ENCODE measurements at places on chromosomes 4 and X.

DNA sequence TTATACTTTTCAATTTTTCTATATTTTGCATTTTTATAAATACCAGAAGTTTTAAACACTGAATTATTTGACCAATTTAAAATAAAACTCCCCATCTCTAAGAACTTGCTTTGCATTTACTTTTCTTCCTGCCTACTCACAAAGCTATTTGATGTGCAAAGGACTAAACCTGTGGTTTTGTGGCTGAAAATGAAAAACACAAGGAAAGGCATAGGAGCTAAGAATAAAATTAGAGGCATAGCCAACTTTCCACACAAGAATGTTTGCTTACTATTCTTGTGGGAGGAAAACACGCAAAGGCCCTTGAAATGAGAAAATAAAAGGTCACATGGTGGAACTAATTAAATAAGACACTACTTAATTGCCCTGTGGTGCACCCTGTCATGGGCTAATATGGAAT is 221.2 kb downstream of the KLHL13 start:
- no peak for DNase-seq

- no peak for DNase-seq
Observed at GRCh38 chr4:14157262-14157661, 529.7 kb upstream of the BOD1L1 start.

GRCh38 chr4:187010052-187010451 is 286.4 kb upstream of the FAT1 start:
- DNase-seq = no peak

- no peak for DNase-seq
Observed at GRCh38 chr4:86401826-86402225, 42.0 kb upstream of the MAPK10 start.

DNA sequence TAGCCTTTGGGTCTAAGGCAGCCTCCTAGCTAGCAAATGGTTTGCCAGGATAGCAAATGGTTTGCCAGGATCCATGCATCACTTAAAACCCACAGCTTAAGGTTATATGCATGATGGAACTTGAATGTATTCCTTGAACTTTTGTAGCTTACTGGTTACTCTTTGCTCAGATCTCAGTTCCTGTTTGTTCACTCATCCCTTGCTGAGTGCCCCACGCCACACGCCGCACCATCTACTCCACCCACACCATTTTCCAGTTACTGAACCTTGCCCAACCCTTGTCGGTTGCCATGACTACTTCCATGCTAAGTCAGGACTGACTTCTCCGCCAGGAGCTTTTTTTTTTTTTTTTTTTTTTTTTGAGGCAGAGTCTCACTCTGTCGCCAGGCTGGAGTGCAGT is 29.5 kb upstream of the XIAP start:
- DNase-seq = peak; percentile 20

DNA sequence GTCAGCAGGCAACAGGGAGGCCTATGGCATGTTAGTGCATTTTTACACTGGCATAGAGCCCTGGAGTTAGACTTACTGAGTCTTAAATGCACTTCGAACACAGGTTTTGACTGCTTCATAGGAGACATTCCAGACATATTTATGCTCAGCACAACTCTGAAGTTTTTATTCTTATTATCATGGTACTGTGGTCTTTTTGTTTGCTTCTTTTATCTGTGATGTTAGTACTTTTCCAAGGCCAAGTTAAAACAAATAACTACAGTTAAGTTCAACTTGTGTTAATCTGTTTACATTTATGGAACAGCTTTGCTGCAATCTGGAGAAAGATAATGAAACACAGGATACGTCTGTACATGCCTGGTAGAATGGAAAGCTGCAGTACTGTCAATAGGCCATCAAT is 76.5 kb downstream of the COL4A5 start:
- DNase-seq = no peak

GRCh38 chrX:29652484-29652883 is 562.9 kb upstream of the MAGEB2 start:
- DNase-seq = no peak

- DNase-seq = no peak
Observed at GRCh38 chrX:9845578-9845952, 59.3 kb downstream of the SHROOM2 start.

DNA sequence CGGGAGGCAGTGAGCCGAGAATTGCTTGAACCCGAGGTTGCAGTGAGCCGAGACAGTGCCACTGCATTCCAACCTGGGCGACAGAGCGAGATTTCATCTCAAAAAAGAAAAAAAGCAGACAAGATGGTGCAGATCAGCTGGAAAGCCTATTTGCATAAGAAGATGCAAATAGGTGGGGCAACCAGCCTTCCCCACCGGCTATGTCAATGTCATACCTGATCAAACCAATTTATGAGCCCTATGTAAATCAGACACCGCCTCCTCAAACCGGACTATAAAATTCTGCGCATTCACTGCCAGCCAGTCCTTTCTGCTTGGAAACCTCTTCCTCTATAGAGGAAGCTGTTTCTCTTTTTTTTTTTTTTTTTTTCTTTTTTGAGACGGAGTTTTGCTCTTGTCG is 64.5 kb upstream of the CHRNA9 start:
- no peak for DNase-seq

- no peak for DNase-seq
Observed at GRCh38 chr4:141921293-141921692, 284.9 kb downstream of the IL15 start.

GRCh38 chr4:123024710-123025109 is 102.3 kb upstream of the NUDT6 start:
- no peak for DNase-seq

- DNase-seq = no peak
Observed at GRCh38 chr4:3522326-3522640, 9.9 kb downstream of the LRPAP1 start.

DNA sequence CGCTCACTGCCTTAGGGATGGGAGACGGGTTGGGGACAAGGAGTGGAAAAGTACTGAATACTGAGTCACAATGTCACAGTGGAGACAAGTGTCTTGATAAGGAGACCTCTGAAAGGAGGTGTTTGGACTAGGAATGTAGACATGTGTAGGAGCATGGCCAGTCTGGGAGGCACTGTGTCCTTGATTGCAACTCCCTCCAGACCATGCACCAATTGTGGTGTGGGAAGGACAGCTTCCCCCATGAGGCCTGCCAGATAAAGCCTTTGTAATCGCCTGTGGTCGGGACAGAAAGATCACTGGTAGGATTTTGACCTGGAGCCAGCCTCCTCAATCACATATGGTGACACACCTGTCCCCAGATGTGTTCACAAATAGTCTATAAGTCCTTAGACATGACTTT is 64.1 kb downstream of the USP38 start:
- DNase-seq = no peak

- DNase-seq = no peak
Observed at GRCh38 chr4:185405296-185405999, 8.8 kb downstream of the ANKRD37 start.

GRCh38 chr4:2790583-2791517 is 2.0 kb upstream of the SH3BP2 start:
- no peak for DNase-seq

- DNase-seq = no peak
Observed at GRCh38 chr4:88599714-88600113, 7.4 kb downstream of the HERC3 start.

DNA sequence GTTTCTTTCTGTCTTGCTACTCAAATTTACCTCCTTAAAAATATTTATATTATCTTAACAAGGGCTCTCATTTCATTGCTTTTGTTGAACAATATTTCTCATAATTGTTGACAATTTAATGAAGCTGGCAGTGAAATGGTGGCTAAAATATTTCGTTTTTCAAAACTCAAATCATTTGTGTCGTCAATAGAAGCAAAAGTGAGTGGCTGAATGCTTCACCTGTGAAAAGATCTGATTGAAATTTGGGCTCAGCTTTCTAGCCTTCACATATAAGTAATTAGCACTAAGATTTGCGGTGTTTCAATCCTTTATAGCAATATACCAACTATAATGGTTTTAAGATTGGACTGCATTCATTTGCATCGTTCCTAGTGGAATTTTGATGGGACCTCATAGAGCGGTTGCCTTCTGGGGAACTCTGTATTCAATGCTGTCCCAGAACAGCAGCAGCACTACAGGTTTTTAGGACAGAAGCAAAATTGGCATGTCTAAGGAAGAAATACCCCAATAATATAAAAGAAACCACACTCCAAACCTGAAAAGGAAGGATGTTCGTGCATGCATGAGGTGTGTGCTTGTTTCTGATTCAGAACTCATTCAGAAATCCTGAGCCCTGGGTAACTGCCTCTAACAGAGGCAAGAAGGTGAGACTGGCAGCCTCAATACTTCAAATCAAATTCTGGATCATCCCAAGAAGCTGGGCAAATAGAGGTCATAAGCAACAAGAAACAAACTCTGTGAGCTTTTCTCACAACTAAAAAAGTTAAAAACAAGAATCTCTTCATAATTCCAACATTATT is 2.5 kb downstream of the CXCL1 start:
- DNase-seq = no peak

DNA sequence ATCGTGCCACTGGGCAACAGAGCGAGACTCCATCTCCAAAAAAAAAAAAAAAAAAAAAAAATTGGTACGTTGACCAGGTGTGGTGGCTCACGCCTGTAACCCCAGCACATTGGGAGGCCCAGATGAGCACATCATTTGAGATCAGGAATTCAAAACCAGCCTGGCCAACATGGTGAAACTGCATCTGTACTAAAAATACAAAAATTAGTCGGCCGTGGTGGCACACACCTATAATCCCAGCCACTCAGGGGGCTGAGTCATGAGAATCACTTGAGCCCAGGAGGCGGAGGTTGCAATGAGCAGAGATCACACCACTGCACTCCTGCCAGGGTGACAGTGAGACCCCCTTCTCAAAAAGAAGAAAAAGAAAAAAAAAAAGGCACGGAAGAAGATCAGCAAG is 24.5 kb downstream of the RBMX start:
- DNase-seq = no peak

GRCh38 chr4:155042014-155042413 is 166.4 kb upstream of the NPY2R start:
- DNase-seq = no peak
